GM12864 (cell line): ENCODE measurements at places on chromosomes 3 and 15.

DNA sequence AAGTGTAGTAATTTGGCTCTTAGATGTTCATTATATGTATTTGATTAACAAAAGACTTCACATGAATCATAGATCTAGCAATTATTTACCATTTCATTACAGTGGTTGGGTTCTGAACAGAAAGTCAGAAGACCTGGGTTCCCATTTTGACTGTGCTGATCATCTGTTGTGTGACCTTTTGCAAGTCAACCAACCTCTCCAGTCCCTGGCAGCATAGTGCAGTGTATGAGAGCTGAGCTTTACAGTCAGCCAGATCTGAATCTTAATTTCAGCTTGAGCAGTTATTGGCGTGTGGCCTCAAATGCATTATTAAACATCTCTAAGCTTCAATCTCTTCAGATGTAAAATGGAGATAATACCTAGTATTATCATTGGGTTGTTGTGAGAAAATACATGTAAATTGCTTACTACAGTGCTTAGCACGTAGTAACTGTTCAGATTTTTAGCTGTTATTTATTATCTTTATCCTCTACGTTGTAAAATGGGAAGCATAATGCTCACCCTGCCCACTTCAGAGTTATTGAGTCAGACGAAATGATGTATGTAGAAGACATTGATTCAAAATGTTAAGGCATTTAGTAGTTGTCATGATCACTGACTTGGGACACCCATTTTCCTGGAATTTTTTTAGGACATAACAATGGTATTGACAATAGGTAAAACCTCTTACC is 104.0 kb downstream of the KLHL25 start:
- DNase-seq: no peak

GRCh38 chr3:30319713-30320112 is 286.7 kb upstream of the TGFBR2 start:
- no peak for DNase-seq

GRCh38 chr15:101175401-101175800 is 76.4 kb downstream of the CHSY1 start:
- DNase-seq: no peak

DNA sequence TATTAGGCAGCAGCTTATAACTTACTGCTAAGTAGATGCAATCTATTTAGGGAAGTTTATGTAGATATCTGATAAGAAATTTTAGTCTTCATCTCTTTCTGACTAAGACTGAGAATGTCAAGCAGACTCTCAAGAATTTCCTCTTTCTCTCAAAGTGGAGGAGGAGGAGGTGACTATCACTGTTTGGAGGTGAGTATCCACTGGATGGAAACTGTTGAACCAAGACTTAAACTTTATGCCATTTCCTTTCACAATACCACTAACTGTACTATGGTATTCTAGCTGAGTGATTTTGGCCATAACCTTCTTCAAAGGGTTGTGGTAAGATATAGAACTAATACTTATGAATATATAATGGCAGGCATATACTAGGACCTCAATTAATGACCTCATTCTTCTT is 64.6 kb downstream of the TPRG1 start:
- no peak for DNase-seq

GRCh38 chr3:70870576-70870975 is 558.1 kb upstream of the MDFIC2 start:
- DNase-seq: no peak
